ENCODE measurements at places on chromosomes 7 and 10.

DNA sequence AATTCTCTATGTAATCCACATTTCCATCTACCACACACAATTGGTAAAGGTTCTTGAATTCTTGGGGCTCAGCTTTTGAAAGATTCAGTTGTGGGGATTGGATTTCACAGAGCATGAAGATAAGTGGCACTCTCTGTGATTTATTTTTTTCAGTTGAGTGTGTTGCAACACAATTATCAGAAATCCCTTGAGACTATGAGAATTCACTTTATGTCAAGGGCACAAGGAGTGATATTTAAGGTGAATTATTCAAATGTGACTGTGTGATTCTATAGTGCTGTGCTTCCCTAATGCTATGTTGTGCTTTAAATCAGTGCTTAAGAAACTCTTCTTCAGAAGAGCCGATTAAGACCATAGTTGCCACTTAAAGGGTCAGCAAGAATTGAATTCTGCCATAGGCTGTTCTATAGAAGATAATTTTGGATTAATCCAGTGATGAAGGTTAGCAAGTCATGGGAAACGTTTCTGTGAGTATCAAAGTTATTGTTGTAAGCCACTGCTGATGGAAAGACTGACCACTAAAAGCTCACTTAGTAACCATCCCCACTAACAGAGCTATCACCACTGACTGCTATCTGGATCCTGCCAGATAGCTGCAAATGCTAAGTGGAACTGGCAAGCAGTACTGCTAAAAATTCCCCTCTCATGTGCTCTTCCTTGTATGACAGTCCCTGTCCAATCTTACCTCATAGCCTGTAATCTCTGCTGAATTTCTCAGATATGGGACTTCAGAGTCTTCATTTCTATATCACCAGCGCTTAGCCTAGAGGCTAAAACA is 134.0 kb upstream of the SEMA3D start:
- no peak for DNase-seq

DNA sequence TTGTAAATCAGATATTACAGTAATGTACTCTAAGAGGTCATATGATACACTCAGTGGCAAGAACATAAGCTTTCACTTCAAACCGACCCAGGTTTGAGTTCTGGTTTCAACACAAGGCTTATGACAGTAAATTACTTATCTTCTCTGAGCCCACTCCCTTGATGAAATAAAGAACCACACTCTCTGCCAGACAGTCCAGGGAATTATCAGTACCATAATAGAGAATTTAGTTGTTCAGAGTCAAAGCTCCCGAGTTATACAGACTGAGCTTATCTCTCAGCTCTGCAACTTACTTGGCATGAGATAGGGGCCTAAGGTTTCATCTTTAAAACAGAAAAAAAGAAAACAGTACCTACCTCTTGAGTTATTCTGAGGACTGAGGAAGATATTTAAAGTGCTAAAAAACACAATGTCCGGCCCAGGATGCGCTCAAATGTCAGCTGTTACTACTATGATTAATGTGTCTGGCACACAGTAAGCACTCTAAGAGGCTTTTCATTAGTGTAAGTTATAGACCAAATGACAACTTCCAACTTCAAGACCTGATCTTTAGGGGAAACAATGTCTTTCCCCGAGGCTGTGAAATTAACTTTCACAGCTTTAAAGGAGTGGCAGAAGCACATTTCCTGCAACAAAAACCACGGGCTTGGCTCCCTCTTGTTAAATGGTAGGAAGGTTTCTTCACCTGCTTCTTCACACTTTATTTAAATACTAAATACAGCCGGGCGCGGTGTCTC is 38.1 kb downstream of the UBE2H start:
- no peak for DNase-seq

DNA sequence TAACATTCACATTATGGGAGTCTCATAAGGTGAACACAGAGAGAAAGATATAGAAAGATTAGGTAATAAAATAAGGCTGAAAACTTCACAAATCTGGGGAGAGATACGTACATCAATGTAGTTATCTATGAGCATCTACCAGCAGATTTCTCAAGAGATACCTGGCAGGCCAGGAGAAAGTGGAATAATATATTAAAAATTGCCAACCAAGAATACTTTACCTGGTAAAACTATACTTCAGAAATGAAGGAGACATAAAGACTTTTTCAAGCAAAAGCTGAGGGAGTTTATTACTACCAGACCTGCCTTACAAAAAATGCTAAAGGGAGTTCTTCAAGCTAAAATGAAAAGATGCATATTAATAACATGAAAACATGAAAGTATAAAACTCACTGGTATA is 78.8 kb upstream of the COMTD1 start:
- DNase-seq = no peak

DNA sequence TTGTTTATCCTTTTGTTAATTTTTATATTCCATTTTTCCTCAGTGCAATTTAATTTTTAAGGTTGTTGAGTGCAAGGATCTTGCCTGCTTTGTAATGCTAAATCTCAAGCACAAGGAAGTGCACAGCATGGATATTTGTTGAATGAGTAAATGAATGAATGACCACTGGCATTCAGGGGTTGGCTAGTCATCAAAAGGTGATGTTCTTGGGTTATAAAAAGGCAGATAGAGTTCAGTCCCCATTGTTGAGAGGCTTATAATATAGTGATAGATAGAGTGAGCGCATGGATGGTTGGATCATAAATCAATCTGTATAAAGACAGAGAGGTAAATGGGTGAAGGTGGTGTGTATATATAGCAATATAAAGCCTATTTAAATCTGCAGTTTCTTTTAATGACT is 193.2 kb upstream of the KLF6 start:
- DNase-seq = no peak

GRCh38 chr7:137325927-137326326 is 17.6 kb downstream of the PTN start:
- DNase-seq = no peak

DNA sequence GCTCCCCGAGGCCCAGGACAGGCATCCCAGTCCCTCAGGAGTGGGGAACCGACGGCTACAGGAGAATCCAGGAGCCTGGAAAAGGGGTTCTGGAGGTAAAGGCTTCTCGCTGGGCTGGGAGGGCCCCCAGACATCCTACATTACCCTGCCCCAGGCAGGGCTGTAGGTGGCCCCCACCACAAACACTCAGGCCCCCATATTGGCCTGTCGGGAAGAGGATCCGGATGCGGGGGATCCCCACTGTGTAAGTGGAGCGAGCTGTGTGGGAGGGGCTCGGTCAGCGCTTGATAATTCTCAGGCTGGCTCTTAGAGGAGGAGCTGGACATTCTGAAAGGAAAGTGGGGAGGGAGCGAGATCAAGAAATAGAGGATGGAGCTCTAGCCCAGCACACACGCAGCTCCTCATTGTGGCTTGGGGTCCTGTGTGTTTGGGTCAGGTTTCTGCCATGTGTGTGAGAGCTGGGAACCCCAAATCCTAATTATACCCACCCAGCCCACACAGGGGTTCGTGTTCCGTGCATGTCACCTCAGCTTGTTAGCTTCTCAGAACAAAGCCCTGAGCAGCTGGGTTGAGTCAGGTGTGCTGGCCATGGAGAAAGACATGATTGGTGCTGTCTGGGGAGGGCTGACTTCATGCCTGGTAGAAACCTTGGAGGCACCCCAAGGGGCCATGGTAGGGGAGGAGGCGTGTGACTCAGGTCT is 49.4 kb downstream of the ZNF467 start:
- no peak for DNase-seq

DNA sequence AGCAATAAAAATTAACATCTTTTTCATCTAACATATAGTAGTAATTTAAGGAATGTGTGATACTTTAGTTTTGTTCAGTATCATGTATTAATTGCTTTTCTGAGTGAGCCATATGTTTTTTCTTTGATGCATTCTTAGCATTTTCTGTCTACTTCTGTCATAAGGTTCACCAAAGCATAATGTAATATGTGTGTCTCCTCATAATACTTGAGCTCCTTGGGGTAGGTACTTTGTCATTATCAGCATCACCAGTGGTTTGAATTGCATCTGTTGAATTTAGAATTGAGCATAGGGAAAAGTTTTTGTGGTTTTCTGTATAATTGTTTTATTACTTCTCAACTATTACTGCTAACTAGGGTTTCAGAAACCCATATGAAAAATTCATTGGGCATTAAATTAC is 26.5 kb downstream of the VPS50 start:
- DNase-seq = no peak

DNA sequence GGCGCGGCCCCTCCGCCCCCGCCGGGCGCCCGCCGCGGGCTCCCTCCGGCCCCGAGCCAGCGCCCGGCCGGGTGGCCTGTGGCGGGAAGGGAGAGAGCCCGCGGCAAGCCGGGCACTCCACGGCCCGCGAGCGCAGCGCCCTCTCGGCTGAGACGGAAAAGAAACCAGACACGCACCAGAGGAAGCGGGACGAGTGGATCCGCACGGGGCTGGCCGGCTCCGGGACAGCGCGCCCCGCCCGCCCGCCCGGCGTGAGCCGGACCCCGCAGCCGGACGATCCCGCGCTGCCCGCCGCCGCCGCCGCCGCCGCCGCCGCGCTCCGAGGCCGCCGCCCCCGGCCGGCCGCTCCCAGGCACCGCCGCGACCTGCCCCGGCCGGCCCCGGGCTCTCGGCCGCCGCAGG is 300 bp downstream of the ARHGAP21 start:
- no peak for DNase-seq

DNA sequence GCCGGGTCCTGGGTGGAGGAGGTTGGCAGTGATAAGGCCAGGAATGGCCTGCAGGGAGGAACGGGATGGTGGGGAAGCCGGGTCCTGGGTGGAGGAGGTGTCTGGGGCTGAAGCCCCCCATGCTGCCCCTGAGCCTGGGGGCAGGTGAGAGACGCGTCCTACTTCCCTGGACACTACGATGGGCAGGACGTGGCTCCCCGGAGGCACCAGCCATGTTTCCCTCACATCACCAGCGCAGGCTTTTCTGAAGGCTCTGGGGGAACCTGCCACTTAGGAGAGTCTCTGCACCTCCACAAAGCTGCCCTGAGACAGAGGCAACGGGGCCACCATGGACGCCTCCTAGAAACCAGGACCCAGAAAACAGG is 324.8 kb downstream of the DNAJB6 start:
- DNase-seq = no peak

GRCh38 chr7:158726277-158726807 is 21.7 kb upstream of the NCAPG2 start:
- no peak for DNase-seq

DNA sequence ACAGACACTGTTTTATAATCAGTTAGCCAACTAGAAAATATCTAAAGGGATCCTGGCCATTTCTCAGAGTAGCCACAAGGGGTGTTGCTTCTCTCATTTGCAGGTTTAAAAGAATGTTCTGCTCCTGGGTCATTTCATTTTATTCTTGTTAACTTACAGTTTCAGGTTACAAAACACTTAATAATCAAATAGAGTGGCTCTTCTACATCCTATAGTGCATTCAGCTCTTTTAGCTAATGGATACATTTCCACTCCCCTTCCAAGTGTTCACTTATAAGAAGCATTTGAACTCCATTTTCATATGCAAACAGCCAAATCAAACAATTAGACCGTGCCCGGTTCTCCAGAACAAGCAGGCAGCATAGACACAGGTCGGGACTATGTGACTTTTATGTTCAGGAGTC is 117.5 kb downstream of the TRIL start:
- DNase-seq = no peak
